BE2C (cell line): ENCODE measurements at places on chromosomes 11 and 22.
A peak's percentile ranks its signal among the peaks of the same experiment; 100 is the strongest.

DNA sequence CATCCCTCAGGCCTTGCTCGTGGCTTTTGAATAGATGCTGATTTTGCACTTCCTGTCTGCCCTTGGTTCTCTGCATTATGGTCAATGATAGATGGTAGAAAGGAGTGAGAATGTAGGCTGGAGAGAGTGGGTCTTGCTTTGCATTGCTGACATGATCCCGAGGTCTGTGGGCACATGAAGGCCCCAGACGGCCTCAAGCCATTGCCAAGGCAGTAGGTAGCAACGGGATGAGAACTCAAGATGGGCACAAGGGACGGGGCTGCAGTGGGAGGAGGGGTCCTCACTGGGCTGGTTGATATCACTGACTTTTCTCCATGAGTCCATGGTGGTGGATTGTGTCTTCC lies 54.0 kb downstream of the GAB4 start:
- no peak for DNase-seq

GRCh38 chr11:59025097-59025496 lies 61.0 kb upstream of the GLYATL1B start:
- no peak for DNase-seq

DNA sequence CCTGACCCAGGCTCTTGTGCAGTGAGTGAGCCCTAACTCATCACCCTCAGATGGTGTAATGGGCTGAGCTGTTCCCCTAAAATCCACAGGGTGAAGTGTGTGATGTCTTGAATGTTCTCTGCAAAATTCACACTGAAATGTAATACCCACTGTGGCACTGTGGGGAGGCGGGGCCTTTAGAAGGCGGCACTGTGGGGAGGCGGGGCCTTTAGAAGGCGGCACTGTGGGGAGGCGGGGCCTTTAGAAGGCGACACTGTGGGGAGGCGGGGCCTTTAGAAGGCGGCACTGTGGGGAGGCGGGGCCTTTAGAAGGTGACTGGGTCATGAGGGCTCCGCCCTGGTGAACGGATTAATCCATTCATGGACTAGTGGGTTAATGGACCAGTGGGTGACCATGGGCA lies 33.0 kb downstream of the CHID1 start:
- peak; percentile 69 for DNase-seq

GRCh38 chr11:106466521-106467080 lies 389.1 kb downstream of the AASDHPPT start:
- DNase-seq, result no peak

- no peak for DNase-seq
Observed at GRCh38 chr11:120179057-120179672, 31.7 kb upstream of the OAF start.

DNA sequence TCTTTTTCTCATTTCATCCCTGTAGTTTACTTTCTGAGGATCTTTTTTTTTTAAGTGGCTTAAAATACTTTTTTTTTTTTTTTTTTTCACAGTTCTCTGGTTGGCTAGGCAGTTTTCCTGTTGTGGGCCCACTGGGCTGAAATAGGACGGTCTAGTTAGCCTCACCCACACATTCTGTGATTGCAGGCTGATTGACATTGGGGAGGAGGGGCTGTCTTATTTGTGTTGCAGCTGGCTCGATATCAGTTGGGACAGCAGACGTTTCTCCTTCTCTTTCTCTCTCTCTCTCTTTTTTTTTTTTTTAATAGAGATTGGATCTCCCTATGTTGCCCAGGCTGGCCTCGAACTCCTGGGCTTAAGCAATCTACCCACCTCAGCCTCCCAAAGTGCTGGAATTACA lies 6.9 kb downstream of the BCR start:
- no peak for DNase-seq

GRCh38 chr11:16607675-16608644 lies 130.5 kb upstream of the C11orf58 start:
- DNase-seq, result no peak

DNA sequence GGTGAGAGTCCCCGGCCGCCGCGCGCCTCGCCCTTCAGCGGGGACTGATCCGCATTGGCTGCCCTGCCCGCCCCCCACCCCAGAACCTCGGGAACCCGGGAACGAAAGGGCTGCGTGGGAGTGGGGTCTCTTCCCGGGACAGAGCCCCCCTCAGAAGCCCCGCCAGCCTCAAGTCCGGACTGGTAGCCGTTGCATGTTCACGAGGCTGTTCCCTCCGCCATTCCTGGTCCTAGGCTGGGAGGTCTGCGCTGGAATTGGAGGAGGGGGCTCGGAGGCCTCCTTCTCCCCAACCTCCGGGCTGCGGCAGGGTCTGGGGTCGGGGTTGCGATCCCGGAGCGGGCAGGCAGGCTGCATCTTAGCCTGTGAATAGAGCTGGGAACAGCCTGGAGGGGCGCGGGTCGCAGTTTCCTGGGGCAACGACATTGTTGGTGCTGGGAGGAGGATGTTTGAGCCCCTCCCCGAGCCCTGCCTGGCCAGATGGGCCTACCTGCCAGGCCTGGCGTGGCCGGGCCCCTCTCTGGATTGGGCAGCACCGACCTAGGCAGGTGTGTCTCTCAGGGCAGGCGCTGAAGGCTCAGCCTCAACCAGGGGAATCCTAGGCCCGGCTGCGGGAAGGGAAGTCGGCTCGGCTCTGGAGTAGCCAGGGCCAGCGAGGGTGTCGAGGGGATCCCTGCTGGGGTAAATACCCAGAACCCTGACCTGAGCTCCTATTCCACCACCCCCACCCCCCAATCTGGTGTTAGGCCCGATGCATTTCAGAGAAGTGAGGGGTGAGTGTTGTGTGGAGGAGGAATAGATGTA lies 670 bp downstream of the MAPK8IP1 start:
- no peak for DNase-seq
